Kidney tubule cell (primary cell): ENCODE measurements at places on chromosomes 2 and 18.

GRCh38 chr2:216315802-216316603 is 56.3 kb downstream of the MARCHF4 start:
- peak; percentile 97 for DNase-seq

DNA sequence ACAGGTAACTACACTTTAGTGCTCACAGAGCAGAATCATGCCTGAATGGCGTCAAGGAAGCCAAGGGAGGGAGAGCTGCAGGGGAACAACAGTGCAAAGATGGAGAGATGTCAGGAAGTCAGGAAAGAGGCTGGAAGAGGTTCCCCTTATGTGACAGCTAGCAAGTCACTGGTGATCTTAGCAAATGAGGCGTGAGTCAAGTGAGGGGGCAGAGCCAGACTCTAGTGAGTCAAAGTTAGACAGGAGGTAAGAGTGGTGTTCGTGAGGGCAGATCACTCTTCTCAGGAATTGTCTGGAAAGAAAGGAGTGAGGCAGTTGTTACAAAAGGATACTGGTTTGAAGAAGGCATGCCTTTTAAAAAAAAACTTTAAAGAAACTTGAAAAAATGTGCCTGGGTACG is 87.1 kb downstream of the MEP1B start:
- DNase-seq, result peak; percentile 40

DNA sequence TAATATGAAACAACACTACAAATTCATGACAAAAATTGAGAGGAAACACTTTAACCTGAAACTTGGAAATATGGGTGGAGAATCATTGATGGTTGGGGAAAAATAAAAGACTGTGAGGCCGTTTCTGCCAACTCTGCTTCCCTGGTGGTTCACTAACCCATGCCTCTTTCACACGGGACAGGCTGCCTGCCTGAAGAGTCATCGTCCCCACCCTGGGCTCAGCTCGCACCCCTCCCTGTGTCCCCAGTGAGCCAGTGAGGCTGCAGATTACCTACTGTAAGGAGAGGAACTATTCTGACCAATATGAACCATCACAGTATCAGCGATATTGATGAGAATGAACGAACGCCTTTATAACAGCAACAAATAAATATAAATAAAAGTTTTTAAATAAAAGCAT is 357.8 kb upstream of the CDH20 start:
- no peak for DNase-seq

GRCh38 chr2:175948191-175948590 is 53.9 kb downstream of the LNPK start:
- DNase-seq, result no peak
